ENCODE measurements at places on chromosomes 1 and 21.

GRCh38 chr1:23122023-23122748, 46.5 kb downstream of the LUZP1 start:
- DNase-seq, result no peak

GRCh38 chr1:201637282-201638079, 98.6 kb downstream of the NAV1 start:
- DNase-seq, result no peak

GRCh38 chr1:234154320-234155251, 218.7 kb upstream of the COA6 start:
- no peak for DNase-seq

DNA sequence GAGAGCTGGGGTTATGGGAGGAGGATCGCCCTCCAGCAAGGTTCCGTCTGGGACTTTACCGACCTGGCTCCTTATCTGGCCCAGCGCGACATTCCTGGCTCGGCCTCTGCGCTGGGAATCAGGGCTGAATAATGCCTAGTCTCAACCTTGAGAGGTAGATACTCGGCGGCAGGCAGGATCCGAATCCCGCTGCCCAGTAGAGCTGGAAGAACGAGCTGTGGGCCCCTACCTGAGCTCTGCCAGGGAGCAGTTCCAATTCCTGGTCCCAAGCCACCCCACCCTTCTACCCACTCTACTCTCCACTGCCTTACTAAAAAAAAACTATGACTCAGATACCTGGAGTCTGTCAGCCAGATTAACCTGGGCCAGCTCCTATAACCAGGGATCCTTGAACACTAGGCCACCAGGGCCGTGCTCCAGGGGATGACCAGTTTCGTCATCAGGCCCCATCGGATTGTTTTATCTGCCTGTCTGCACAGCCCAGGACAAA, 53.6 kb downstream of the RHBG start:
- DNase-seq, result no peak

- DNase-seq, result no peak
Measured at GRCh38 chr1:202794051-202794740, 14.0 kb downstream of the KDM5B start.
